Left forelimb (tissue), 1 donor: ENCODE measurements at places on chromosomes 6 and 20.

DNA sequence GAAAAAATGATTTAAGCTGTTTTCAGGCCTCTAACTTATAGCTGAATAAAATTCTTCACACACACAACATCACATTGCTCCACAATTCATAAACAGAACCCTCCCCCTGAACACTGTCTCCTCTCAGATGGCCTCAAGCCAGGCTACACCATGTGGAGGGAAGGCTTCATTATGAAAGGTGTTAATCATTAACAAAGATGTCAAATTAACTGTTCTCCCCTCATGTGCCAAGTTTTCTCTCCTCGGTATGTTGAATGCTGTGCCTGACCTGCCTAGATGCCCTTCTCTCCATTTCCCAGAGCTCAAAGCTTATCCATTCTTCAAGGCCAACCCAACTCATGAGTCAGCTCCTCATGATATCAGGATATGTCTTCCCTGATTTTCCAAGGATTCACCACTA lies 210.4 kb downstream of the GMDS start:
- no peak for DNase-seq

DNA sequence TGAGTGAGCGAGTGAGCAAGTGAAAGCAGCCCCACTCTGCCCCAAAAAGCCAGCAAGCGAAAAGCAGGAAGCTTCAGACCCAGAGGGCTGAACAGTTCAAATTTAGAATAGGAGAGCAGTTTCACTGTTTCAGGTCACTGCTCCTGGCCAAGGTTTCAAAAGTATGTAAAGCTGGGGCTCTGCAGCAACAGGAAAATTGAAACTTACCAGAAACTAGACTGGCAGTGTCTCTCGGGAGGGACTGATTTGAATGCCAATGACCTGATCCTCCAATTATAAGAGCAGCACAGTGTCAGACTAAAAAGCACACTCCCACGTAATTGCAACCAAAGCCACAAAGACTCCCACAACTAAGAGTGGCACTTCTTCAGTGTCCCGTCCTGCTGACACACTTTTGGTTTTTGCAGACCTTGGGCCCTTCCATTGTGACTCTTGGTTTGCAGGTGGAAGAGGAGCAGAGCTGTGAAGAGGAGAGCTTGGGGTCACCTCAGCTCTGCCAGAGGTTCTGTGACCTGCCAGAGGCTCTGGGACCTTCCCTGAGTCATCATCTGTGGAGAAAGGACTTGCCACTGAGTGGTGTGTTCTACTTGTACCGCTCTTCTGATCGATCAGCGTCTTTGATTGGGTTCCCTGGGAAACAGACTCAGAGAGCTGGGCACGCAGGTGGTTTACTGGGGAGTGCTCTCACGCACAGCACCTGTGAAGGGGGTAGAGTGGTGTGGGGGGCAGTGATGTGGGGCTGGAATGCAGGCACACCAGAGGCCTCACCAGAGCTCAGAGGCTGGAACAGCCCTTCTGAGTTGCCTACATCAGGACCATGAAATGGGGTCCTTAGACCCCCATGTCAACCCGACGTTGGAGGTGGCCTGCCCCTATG lies 52.7 kb upstream of the PTGIS start:
- no peak for DNase-seq

DNA sequence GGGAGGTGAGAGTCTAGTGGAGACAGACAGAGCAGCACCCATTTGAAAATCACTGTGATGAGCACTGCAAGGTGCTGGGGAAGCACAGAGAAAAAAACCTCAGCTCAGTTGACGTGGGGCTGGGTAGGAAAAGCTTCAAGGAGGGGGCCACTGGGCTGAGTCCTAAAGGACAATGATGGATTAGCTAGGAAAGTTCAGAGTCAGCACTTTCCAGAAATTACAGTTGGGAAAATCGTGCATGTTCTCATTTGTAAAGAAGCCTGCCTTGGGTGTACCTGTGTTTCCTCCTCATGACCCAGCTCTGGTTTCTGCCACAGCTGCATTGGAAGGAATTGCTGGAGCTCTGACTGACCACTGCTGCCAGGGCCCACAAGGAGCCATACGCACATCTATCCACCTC lies 221.3 kb downstream of the FARS2 start:
- no peak for DNase-seq

DNA sequence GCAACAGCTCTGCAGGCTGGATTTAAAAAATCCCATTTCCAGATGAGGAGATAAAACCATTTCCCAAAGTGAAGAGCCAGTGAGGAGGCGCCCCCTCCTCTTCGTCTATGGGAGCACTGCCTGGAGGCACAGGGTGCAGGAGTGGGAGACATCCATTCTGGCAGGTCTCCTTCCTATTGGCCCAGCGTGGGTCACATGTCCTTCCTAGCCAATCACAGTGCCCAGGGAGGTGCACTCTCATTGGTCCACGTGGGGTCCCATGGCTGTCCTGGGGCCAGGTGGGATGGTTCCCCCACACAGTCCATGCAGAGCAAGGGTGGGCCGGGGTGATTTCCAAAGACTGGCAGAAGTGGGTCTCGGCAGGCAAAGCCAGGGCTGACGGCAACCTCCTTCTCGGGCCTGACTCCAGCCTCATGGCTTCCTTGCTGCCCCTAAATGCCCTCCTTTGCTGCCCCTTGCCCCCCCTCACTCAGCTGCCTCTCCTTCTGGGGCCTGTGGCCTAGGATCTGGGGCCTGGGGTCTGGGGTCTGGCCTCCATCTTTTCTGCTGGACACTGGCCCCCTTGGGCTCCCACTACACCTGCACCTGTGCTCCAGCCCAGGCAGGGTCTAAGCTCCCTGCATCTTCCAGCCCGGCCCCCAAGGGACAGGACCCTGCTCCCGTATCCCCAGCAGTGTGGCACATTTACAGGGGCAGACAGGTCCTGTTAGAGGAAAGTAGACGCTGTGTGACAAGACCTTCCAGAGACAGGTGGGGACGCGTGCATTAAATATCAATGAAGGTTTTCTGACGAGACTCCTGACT lies 231.7 kb downstream of the TAF4 start:
- DNase-seq = no peak

GRCh38 chr6:86357877-86358276 lies 579.5 kb upstream of the HTR1E start:
- DNase-seq = no peak

DNA sequence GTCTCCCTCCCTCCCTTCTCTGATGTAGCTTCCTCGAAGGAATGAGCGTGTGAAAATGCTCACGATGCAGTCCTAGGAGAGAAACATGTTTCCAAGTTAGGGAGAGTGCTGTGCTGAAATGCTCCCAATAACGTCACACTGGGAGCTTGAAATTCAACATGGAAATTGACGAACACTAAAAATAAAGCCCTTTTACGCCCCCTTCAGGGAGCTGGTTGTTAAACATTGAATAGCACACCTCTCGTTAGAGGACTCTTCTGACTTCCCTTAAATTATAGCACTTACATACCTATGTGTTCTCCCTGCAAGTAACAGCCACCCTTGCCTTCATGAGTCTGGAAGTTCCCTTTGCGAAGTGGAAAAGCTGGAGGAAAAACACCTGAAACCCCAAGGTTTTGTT lies 88.6 kb downstream of the BFSP1 start:
- DNase-seq = no peak

DNA sequence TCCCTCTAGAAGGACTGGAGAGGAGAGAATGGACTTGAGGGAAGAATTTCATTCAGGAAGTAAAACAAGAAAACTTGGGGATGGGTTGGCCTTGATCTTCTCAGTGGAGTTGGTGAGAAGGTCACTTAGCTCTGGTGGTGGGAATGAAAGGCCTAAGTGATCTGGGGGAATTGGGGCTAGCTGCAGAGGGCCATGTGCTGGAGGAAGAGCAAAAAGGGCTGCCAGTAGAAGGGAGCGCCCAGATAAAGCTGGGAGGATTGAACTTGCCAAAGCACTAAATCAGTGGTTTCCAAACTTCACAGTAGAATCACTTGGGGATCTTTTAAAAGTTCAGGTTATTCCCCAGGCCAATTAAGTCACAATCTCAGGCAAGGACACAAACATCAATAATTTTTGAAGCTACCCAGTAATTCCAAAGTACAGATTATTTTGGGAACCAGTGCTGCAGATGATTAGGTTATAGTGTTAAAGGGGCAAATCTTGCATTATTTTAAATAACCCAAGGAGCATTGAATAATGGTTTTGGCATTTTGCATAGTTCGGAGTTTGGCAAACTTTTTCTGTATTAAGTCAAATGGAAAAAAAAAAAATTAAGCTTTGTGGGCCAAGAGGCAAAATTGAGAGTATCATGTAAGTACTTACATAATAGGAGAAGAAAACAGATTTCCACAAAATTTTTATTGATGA lies 36.5 kb upstream of the RFPL4B start:
- DNase-seq = no peak

DNA sequence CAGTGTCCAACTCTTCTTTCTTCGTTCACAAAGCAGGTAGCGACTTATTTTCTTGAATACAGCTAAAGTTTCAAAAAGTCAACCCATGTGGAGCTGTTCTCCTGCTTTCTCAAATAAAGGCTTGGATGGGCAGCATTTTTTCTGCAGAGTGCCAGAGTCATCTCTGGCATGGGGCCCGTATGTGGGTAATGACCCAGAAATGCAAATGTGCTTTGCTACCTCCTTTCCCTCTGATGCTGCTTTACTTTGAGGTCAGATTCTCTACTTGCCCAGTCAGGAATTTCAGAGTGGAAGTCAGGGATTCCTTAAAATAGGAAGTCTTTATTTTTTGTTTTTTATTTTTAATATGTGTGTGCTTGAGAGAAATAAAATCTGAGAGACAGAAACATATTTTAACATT lies 4.9 kb downstream of the NKAIN2 start:
- DNase-seq = no peak

DNA sequence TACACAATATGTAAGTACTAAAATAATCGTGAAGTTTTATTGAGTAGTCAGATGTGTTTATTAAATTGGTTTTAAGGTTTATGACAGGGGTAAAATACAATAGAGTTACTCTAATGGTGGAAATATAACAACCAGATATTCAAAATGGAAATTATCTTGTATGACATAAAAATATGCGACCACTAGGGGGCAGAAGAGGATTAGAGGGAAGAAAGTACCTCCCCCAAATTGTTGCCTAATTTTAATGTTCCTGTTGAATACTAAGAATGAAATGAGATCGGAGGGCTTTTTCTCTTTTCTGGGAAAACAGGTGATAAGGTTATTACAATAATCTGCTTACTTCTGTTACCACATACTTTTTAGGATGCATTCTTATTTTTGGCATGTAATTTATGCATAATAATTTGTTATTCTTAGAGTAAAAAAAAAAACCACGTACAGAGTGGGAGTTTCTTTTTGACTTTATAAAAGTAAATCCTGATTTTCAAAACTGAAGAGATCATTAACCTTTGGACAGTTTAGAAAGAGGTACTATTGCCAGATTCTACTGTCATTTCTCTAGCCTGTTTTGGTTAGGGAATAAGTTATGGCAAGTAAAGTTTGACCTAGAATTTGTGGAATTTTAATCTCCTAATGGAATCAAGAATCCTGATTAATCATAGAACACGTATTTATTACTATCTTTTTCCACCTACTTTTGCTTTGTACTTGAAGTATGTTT lies 159.2 kb downstream of the CD109 start:
- DNase-seq = no peak

DNA sequence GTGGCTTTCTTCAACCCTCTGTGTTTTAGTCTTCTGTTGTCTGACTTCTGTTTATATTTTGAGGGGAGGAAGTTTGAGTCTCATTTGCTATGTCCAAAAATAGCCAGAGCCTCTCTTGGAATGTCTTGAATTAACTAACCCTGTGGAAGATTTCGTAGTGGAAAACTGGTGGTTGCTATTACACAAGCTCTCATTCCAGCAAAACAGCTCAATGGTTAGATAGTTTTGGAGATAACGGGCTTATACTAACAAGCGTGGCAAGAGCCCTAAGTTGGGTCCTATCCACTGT lies 1.6 kb downstream of the CCN2 start:
- no peak for DNase-seq

GRCh38 chr6:111724039-111724438 lies 118.4 kb upstream of the TRAF3IP2 start:
- DNase-seq = no peak
